ENCODE measurements at places on chromosomes 5 and 9. TPM values are rescaled to one million over a fixed set of nuclear protein-coding genes. Genes with fewer than 3 reads are reported as not detected.

- peak; percentile 38 for DNase-seq
- peak within 1 kb of the TSS; percentile 25 for H3K27ac ChIP-seq
- no peaks in the 10 kb centered on the region for H3K36me3 ChIP-seq
- H3K27me3 ChIP-seq: no peaks in the 10 kb centered on the region
Observed at GRCh38 chr5:76715736-76716455, at the start of gene F2R. TSS of gene F2R (plus strand) at chr5:76716126. CDS start at chr5:76716308, 182 bp downstream.

- DNase-seq: no peak
- H3K27ac ChIP-seq: no peak overlapping the region
Observed at GRCh38 chr5:122605236-122605635, 169.6 kb upstream of the SNX2 start.

DNA sequence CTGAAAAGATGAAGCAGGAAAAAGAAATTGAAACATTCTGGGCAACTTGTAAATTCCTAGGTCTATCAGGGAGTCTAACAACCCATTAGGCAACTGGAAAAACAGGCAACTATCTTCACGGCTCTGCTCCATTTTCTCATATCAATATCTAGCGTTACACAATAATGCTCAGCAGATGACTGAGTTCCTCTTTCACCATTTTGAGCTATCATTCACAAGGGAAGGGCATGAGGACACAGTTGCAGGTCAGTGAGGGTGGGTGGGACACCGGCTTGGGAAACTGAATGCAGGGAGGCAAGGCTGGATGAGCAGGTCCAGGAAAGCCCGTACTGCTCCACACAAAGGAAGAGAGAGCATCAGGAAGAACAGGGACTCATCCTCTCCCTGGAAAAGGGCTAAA lies 67.0 kb downstream of the FRMD3 start:
- peak overlapping the region; percentile 94 for H3K27ac ChIP-seq
- DNase-seq: no peak
- peaks cover 53% of the 10 kb centered on the region for H3K4me1 ChIP-seq
- no peak overlapping the region for H3K4me3 ChIP-seq

GRCh38 chr5:89300426-89300970 lies 417.5 kb upstream of the MEF2C start:
- no peaks in the 10 kb centered on the region for H3K36me3 ChIP-seq
- DNase-seq: peak; percentile 79
- peaks cover 27% of the 10 kb centered on the region for H3K4me1 ChIP-seq

DNA sequence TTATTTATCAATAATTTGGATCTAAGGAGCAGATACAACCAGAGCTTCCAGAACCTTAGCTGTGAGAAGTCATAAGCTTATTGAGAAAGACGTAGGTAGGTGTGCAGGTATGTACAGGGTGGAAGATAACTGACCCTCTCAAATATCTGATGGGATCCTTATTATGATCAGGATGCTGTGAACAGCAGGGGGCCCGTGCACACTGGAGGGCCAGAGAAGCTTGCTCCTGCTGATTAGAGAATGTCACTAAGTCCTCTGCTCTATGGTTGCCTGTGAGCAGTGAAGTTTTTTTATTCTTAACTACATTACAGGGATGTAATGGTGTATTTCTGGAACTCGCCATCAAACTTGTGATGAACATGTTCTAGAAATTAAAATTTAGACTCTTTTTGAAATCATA lies 108.9 kb upstream of the POU5F2 start:
- no peak overlapping the region for H3K4me3 ChIP-seq
- no peaks in the 10 kb centered on the region for H3K27me3 ChIP-seq
- no peak overlapping the region for H3K27ac ChIP-seq
- no peak for DNase-seq

- DNase-seq: peak; percentile 46
- H3K36me3 ChIP-seq: no peaks in the 10 kb centered on the region
- no peaks in the 10 kb centered on the region for H3K27me3 ChIP-seq
- no peak overlapping the region for H3K27ac ChIP-seq
- H3K4me1 ChIP-seq: peaks cover 40% of the 10 kb centered on the region
Observed at GRCh38 chr5:73318308-73318719, 130.3 kb downstream of the FOXD1 start.

GRCh38 chr5:14965815-14966214 lies 94.2 kb upstream of the ANKH start:
- H3K27ac ChIP-seq: no peak overlapping the region
- H3K4me1 ChIP-seq: no peaks in the 10 kb centered on the region
- no peak overlapping the region for H3K4me3 ChIP-seq

- no peak for DNase-seq
- H3K4me3 ChIP-seq: no peak overlapping the region
- H3K36me3 ChIP-seq: no peaks in the 10 kb centered on the region
- no peaks in the 10 kb centered on the region for H3K27me3 ChIP-seq
Observed at GRCh38 chr5:145906401-145906800, 30.0 kb upstream of the SH3RF2 start.

- no peaks in the 10 kb centered on the region for H3K36me3 ChIP-seq
- no peak overlapping the region for H3K27ac ChIP-seq
- H3K4me3 ChIP-seq: no peak overlapping the region
- peak; percentile 12 for DNase-seq
- H3K4me1 ChIP-seq: peaks cover 35% of the 10 kb centered on the region
Observed at GRCh38 chr5:147359101-147359500, 124.3 kb downstream of the STK32A start.

GRCh38 chr9:133347515-133347984 lies 381 bp downstream of the MED22 start:
- H3K4me3 ChIP-seq: peak overlapping the region; percentile 100
- DNase-seq: peak; percentile 18
- peaks cover 13% of the 10 kb centered on the region for H3K4me1 ChIP-seq
- peaks cover 41% of the 10 kb centered on the region for H3K36me3 ChIP-seq
- H3K27ac ChIP-seq: 0 out of 2 replicates have a peak overlapping the region, but pooled peaks have one; percentile 18
- no peaks in the 10 kb centered on the region for H3K27me3 ChIP-seq

DNA sequence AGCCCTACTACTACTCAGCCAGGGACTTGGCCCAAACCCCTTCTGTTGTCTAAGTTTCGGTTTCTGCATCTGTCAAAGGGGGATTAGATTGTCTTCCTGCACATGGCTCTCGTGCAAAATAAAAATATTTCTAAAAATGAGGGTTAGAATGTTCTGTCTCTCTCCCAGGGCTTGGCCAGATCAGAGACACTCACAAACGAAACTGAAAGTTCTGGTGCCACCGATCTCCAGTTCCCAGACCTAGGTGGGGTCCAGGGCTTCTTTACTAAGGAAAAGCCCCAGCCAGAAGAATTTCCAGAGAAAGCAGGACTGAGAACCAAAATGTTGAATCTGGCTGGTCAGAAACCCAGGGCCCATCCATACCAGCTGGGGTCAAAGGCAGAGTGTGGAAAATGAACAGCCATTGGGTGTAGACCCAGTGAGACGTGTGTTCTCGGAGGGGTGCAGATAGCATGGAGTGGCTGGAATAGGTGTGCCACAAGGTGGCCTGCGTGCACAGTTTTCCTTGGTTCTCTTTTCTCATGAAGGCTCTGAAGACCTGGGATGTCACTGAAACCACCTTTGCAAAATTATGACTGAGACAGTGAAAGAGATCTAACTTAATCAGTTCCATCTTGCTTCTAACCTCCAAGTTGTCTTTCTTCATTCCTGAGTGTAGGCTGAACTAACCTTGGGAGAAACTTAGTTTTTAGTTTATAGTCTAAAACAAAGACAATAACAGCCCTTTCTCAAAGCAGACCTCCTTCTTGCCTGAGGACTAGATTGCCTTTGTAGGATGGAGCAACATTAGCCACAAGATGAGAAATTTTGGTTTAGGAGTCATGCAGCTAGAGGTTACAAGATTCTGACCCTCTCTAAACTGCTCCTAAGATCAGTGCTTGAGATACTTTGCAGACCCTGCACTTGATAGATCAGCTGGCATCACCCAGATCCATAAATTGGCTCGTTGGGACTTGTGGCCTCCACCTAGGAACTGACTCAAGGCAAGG lies 2.3 kb upstream of the SLC23A1 start:
- no peaks in the 10 kb centered on the region for H3K36me3 ChIP-seq
- H3K27me3 ChIP-seq: no peaks in the 10 kb centered on the region
- H3K4me3 ChIP-seq: no peak overlapping the region
- no peak for DNase-seq
- no peak overlapping the region for H3K27ac ChIP-seq
- peaks cover 5% of the 10 kb centered on the region for H3K4me1 ChIP-seq

DNA sequence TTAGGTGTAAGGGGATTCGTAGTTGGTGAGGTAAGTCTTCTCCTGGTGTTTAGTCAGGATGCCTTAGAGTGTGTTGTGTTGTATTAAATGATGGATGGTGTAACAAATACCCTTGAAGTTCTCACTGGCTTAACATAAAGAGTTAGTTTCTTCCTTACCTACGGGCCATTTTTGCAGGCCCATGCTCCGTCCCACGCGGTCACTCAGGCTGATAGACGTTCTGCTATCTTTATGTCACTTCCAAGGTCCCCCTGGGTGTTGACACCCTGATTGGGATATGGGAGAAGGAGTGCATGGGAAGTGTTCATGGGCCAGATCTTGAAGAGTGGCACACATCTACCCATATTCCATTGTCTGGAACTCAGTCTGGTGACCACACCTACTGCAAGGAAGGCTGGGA lies 214.0 kb downstream of the MAST4 start:
- no peaks in the 10 kb centered on the region for H3K27me3 ChIP-seq
- H3K36me3 ChIP-seq: no peaks in the 10 kb centered on the region
- H3K4me1 ChIP-seq: 0 out of 2 replicates have a peak, but pooled peaks cover 5% of the 10 kb centered on the region
- no peak overlapping the region for H3K4me3 ChIP-seq
- no peak overlapping the region for H3K27ac ChIP-seq

- H3K4me1 ChIP-seq: no peaks in the 10 kb centered on the region
- H3K27me3 ChIP-seq: no peaks in the 10 kb centered on the region
- H3K36me3 ChIP-seq: no peaks in the 10 kb centered on the region
Observed at GRCh38 chr5:4773827-4774317, 366.3 kb upstream of the ADAMTS16 start.

Gene GRIN1
- 0.11 TPM for total RNA-seq

Gene ZNF366
- total RNA-seq: not detected

Gene BHMT2
- not detected for total RNA-seq

Gene PCDHB11
- 0.69 TPM for total RNA-seq

Gene ADAMTSL1
- total RNA-seq: not detected

All from PC-3 (cell line).